Stimulated activated CD4-positive, alpha-beta T cell treated with anti-CD3 and anti-CD28 coated beads, Interleukin-15, amount 100 ng/mL, for 24 hours (primary cell): ENCODE measurements at places on chromosomes 12 and 14.

GRCh38 chr14:24692382-24693352, 58.7 kb upstream of the GZMB start:
- DNase-seq, result peak; percentile 58

DNA sequence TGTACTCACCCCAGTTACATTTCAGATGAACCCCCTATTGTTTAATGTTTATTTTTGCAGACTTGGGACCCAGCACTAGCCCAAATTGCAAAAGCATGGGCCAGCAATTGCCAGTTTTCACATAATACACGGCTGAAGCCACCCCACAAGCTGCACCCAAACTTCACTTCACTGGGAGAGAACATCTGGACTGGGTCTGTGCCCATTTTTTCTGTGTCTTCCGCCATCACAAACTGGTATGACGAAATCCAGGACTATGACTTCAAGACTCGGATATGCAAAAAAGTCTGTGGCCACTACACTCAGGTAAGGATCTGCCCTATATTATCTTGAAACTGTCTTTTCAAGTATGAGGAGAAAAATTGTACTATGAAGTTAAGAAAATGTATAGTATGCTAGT, 1.2 kb downstream of the GLIPR1 start:
- no peak for DNase-seq

DNA sequence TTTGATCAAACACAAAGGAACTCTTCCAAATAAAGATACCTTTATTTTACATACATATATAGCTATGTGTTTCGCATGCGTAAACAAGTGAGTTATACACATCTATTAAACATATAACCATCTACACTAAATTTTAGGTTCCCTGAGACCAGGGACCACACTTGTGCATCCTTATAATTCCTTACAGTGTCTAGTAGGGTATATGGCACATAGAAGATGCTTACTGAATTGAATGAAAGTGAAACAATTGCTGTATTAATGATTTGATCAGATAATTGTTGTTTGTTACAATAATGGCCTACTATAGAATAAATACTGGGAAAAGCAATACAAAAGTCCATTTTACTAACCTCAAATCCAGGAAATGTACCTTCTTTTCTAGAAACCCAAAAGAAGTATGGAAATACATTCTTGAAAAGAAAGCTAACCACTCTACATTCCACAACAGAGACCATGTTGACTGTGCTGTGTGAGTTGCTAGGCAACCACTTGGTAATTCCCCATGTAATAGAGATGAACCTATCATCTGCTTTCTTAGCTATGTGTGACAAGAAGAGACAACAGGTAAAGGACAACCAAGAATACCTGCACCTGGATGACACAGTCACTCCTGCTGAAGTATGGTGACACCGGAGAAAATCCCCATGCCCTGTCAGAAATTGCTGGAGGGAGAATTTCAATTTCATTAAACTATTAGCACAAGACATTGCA, 11.9 kb upstream of the CIPC start:
- no peak for DNase-seq

DNA sequence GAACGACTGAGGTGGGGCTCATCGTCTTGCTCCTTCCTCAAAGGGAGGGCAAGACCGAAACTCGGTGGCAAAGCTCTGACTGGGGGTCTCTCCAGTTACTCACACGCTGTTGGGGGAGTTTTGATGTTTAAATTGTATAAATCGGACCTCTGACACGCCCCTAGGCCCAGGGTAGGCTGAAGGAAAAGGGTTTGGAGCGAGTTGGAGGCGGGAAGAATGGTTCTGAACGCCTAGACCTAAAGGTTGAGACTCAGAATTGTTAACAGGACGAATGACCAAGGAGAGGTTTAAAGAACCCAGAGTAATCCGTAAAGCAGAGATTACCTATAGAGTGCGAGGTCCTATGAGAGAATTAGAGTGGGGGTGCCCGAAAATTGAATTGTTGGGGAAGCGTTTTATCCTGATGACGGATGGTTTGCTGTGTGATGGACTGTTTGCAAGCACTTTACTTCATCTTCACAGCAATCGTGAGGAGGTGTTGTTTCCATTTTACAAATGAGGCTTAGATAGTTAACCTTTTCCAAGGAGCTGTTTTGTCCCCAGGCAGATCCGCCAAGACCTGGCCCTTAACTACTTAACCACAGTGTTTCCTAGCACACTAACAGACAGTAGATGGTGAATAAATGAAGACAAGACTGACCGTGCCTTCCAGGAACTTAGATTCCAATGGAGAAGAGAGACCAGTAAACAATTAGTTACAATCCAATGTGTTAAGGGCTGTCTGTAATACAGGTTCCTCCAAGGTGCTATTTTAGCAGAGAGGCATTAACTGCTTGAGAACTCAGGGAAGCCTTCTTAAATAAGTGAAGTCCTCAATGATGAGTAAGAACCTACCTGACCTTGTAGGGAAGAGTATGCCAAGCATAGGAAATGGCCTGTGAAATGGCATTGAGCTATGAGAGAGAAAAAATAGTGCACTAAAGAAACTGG, 929 bp upstream of the UBE2N start:
- no peak for DNase-seq

DNA sequence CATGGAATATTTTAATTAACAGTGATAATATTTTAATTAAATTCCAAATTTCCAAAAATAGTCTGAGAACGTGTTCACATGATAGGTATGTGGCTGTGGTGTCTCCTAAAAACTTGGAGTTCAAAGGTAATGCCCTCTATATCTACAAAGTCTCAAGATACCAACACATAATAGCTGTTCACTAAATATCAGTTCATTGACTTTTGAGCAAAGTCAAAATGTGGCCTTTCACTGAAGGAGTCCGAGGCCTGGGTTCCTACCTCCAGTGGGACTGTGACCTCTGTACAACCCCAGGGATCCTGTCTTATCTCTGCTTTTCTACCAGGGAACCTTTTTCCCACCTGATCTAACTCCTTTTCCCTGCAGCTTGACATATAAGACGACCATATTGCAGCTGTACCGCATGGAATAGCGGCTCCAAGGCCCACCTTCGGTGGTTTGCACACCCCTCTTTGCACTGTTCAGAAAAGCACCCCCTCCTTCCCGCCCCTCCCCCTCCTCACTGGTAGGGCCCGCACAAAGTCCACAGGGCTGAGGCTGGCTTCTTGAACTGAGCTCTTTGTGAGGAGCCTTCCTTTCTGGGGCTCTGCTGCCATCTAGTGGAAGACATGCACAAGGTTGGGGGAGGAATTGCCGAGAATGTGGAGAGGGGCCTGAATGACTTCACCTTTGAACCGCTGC, 3.1 kb downstream of the CCND2 start:
- DNase-seq, result peak; percentile 89

GRCh38 chr12:109962398-109962797, 33.8 kb downstream of the GIT2 start:
- no peak for DNase-seq

DNA sequence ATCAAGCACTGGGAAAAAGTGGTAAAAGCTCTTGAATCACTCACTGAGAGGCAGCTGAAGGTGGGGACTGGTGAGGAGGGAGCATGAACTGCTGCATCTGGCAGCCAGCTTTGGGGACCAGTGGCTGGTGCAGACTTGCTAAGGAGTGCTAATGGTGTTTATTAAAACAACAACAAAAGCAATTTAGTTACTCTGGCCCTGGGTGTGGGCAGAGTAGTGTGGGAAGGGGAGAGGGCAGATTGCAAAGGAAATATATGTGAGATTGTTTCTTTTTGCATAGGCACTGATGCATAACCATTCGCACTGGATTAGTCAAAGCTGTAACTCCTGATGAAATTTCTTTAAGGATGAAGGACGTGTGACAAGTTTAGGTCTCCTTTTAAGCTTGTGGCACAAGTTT, 8.1 kb downstream of the TXNRD1 start:
- no peak for DNase-seq

- no peak for DNase-seq
Observed at GRCh38 chr14:104215706-104216334, 77.4 kb downstream of the KIF26A start.

- DNase-seq, result no peak
Observed at GRCh38 chr12:2557597-2557996, 237.2 kb upstream of the FKBP4 start.

GRCh38 chr12:27221625-27222387, 22.3 kb upstream of the STK38L start:
- no peak for DNase-seq

DNA sequence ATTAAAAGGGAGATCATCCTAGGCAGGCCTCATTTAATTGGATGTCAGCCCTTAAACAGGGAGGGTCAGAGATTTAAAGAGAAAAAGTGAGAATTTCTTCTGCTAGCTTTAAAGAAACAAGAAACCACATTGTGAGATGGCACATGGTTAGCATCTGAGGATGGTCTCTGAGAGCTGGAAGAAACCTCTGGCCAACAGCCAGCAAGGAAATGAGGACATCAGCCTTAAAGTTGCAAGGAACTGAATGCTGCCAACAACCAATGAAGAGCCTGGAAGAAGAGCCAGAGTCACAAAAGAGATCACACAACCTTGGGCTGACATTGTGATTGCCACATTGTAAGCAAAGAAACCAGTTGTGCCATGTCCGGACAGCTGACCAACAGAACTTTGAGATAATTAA, 17.5 kb upstream of the FAR2 start:
- DNase-seq, result no peak

GRCh38 chr12:56130876-56131275, 2.8 kb downstream of the ESYT1 start:
- no peak for DNase-seq

DNA sequence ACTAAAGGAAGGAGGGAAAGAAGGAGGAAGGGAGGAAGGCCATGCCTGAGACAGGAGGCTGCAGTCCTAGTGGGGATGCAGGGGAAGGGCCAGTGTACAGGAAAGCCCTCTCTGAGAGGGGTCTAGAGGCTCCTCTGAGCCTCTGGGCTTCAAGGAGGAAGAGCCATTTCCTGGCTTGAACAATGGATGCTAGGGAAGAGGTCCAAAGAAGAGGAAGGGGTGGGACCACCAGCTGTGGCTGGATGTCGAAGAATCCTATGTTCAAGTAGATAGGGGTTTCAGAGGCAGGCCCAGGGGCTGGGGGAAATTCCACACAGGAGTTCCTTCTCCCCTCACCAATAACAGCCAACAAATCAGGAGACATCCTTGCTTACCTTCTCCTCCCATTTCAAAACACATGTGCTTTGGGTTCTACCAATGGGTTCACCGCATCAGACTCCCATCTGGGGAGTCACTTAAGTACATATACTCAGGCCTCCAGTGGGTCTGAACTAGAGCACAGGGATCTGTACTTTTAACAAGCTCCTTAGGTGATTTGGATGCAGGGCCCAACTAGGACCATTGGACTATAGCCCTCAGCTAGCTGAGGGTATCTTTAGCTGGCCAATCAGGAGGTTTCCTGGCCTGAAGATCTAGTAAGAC, 32.4 kb downstream of the PRPF40B start:
- DNase-seq, result no peak

- DNase-seq, result no peak
Observed at GRCh38 chr14:103317251-103317650, 16.8 kb upstream of the EIF5 start.

DNA sequence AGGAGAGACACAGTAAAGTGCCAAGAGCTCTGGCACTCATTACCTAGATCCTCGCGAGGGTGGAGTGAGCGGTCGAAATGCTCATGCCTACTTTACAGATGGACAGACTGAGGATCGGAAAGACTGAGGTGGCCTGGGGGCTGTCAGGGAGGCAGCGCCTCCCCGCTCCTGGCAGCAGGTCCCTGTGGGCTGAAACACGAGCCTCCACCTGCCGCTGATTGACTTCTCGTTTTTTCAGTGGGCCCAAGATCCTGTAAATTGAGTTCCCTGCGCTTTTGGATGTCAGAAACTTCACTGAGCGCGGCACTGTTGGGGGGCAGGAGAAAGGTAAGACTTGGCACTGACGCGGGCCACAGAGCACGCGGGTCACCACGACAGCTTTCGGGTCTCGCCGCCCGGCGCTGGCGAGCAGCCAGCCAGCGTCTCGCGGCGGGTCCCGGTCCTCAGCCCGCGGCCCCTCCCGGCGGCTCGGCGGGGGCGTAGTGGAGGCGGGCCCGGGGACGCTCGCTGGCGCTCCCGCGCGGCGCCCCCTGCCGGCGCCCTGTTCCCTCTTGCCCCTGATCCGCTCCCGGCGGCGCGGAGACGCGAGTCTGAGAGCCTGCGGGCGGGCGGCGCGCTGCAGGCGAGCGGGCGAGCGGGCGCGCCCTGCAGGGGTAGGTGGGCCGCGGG, 552 bp upstream of the SCN8A start:
- peak; percentile 85 for DNase-seq

- DNase-seq, result no peak
Observed at GRCh38 chr14:88301381-88301780, 21.7 kb downstream of the KCNK10 start.

GRCh38 chr12:34354239-34355200, 332.2 kb downstream of the ALG10 start:
- DNase-seq, result no peak
